ENCODE measurements at places on chromosomes 6 and 20.
A peak's percentile ranks its signal among the peaks of the same experiment; 100 is the strongest.

- no peak for DNase-seq
These were observed 1.3 kb upstream of the RUNX2 start for GRCh38 chr6:45326698-45327417.

- DNase-seq = no peak
These were observed 13.2 kb upstream of the NEDD9 start for GRCh38 chr6:11245381-11246256.

- DNase-seq = peak; percentile 80
These were observed 29.1 kb upstream of the TMEM14A start for GRCh38 chr6:52641826-52642225.

DNA sequence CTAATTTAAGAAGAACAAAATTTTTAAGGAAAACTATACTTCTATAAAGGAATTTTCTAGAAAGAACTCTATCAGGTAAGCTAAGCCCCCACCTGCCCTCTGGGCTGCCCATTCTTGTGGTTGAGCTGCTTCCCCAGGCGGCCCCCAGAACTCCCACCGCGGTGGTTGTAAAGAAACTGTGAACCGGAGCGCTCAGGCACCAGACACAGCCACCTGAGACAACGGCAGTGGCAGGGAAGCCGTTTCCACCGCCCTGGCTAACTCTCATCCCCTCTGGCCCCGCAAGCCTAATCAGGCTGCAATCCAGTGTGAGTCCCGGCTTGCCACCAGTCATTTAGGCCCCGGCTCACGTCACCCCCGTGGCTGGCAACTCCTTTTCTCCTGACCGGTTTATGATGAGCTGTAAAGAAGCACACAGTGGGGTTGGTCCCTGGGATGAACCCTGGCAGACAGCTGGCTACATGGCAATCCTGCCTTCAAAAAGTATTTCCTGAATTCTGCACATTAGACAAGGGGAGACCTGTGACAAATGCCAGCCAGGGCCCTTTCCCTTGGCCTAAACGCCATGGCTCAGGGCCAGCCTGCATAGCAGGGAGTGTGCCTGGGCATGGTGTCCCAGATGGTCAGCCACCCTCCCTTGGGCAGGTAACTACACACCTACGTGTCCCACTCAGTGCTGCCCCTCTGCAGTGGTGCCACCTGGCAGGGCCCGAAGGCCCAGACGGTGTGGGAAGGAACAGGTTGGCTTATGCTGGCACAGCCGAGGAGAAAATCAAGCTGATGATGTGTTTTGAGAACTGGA is 63.8 kb upstream of the GPR31 start:
- DNase-seq = no peak

GRCh38 chr6:146861029-146861563 is 262.3 kb downstream of the ADGB start:
- DNase-seq = no peak

DNA sequence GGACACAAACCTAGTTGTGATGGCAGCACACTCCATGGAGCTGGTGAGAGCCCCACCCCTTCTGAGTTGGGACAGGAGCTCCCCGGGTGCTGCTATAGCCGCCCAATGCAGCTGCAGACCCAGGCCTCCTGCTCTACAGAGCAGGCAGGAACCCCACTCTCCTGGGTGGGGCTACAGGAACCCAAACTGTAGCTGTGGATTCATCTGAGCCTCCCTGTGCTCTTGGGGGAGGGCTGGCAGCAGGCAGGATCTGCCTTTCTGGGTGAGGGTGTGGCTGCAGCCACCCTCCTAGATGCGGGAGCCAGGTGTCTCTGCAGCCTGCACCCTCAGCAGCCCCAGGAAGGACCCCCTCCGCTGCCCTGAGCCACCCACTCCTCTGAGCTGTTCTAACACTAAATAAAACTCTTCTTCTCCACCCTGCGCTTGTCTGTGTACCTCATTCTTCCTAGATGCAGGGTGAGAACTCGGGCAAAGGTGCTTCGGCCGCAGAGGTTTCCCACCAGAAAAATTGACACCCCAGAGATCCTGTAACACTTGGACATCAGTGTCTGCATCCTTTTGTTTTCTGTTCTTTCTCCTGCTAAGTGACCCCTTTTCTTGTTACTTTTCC is 55.2 kb upstream of the KIF13A start:
- no peak for DNase-seq

- no peak for DNase-seq
These were observed 28.6 kb upstream of the SPDEF start for GRCh38 chr6:34584694-34585093.

DNA sequence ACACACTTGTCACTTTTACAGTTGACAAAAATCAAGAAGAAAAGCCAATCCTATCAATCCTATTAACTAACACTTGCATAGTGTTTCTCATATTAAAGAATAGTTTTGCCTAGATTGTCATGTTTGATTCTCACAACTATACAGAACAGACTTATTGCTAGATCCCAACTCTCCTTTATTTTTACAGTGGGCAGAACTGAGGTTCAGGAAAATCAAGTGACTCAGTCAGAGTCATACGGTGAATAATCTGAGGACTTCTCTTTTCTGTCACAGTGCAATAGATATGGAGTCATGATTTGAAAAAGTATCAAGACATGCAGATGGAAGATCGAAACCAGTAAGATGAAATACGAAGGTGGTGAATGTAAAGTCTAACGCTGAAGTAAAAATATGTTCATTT is 195.1 kb upstream of the CITED2 start:
- peak; percentile 12 for DNase-seq

GRCh38 chr6:134131530-134132139 is 79.2 kb upstream of the SLC2A12 start:
- no peak for DNase-seq

- DNase-seq = no peak
These were observed 57.0 kb downstream of the FRK start for GRCh38 chr6:116003668-116004067.

GRCh38 chr6:150992262-150992661 is 126.8 kb downstream of the MTHFD1L start:
- DNase-seq = no peak

GRCh38 chr6:128412680-128413079 is 107.7 kb downstream of the PTPRK start:
- DNase-seq = no peak

DNA sequence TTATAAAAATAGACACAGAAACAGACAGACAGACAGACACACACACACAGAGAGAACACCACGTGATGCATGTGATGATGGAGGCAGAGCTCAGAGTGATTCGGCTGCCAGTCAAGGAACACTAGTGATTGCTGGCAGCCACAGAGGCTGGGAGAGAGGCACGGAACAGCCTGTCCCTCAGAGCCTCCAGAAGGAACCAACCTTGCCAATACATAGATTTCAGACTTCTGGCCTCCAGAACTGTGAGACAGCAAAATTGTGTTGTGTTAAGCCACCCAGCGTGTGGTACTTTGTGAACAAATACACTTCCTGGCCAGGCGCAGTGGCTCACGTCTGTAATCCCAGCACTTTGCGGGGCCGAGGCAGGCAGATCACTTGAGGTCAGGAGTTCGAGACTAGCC is 9.5 kb upstream of the PARD6B start:
- DNase-seq = no peak

DNA sequence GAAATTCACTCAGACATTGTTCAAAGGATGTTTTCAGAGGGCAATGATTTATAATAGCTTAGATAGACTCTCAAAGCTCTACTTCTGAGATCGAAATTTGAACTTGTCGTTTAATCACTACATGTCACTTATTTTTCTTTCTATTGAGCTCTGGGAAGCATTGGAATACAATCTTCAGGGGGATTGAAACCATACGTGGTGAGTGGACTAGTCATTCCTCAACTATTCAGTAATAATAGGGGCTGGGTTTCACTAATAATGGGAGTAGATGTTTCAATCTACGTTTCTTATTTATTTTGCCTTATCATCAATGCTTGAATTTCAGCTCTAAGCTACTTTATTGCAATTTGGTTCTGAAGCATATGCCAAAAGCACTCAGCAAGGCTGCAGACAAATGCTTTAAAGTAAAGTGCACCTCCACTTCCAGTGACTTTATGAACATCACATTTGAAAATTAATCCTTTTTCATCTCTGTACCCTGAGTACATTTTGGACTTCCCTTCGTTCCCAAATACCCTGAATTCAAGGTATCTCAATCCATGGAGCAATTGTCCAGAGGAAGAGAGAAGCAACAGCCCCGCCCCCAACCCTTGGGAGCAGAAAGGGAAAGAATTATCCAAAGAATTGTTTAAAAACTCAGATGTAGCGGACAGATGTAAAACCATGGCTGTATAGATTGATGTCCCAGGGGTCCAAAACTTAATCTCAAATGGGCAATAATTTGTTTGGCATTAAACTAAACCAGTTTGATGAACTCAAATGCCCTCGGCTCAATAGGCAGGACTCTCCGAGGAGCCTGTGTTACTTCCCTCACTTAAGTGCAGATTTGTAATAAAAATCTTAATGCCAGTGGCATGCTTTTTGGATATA is 68.1 kb downstream of the HFE start:
- DNase-seq = peak; percentile 40

GRCh38 chr6:75118925-75119515 is 86.8 kb downstream of the COL12A1 start:
- DNase-seq = no peak

DNA sequence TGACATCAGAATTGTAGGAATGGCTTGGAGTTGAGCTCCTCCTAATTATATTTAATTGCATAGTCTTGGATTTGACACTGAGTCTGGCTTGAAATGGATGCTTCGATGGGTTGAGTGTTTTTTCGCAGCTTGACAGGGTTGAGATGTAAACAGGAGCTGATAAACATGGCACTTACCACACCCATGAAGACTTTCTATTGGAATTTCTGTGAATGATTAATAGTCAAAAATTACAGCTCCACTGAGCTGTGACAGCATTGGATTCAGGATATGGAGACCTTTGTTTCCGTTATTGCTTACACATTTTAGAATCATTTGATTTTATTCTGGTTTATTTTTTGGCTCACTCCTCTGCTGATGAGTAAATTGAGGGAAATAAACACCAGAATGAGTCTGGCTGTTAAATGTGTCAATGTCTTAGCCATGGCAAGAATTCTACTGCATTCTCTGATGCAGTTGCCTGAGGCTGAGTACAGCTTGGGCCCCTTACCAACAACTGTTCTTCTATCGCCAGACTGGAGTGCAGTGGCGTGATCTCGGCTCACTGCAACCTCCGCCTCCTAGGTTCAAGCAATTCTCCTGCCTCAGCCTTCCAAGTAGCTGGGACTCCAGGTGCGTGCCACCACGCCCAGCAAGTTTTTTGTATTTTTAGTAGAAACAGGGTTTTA is 128.1 kb upstream of the DOK5 start:
- DNase-seq = no peak

DNA sequence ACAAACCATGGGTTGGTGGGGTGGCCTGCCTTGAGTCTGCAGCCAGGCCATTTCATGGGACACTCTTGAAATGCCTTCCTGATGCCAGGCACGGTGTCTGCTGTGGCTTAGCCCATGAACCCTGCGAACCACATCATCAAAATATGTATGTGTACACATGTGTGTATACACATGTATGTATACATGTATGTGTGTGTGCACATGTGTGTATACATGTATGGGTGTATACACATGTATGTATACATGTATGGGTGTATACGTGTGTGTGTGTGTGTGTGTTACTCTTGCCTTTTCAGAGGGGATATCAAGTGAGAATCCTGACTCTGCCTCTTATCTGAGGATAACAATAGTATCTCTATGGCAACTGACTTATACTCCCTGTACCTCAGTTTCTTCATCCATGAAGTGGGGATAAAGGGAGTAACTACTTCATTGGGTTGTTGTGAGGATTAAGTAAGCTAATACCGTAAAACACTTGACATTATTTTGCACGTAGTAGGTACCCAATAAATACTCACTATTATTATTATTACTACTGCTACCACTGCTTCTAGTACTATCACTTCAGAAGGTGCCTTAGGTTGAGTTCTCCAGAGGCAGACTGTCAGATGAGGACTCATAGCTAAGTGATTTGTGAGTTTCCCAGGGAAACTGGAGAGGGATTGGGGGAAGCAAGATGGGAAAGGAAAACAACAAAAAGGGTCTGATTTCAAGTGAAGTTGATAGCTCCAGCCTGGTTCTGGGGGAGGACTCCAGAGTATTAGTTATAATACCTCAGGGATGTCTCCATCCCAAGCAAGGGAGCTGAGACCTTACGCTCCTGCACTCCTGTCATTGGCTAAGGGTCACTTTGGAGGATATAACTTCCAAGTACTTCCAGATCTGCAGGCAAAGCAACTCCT is 110.5 kb downstream of the VEGFA start:
- DNase-seq = no peak

- no peak for DNase-seq
These were observed 43.1 kb downstream of the ANKEF1 start for GRCh38 chr20:10077886-10078285.

DNA sequence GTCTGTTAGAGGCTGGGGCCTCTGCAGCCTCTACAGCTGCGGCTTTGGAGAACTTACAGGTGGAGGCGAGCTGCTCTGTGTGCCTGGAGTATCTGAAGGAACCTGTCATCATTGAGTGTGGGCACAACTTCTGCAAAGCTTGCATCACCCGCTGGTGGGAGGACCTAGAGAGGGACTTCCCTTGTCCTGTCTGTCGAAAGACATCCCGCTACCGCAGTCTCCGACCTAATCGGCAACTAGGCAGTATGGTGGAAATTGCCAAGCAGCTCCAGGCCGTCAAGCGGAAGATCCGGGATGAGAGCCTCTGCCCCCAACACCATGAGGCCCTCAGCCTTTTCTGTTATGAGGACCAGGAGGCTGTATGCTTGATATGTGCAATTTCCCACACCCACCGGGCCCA is 2.6 kb downstream of the TRIM39 start:
- peak; percentile 36 for DNase-seq

DNA sequence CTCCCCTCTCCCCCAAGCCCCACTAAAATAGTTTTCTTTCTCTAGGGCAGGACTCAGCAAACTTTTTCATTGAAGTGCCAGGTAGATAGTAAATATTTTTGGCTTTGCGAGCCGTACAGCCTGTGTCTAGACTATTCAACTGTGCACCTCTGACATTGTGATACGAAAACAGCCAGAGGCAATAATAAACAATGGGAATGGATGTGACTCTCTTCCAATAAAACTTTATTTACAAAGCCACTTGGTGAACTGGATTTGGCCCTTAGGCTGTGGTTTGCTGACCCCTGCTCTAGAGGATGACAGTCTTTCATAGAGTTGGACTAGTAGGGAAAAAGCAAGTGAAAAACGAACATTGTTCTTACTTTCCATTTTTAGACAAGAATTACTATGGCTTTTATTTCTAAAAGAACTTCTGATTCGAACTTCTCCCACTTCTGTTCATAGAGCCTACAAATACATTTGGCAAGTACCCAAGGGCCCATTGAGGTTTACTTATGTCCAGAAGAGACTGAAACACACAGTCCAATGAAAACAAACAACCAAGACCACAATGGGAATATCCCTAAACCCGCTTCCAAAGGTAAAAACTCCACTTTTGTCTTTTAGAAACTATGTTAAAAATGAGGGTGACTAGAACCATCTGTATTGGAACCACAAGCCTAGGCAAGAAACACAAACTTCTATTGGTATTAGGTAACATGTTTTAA is 46.4 kb upstream of the CDKAL1 start:
- DNase-seq = no peak

- no peak for DNase-seq
These were observed 31.9 kb upstream of the MRPS18A start for GRCh38 chr6:43719511-43719910.
